AG08395 (cell line): ENCODE measurements at places on chromosomes 11 and 22.

DNA sequence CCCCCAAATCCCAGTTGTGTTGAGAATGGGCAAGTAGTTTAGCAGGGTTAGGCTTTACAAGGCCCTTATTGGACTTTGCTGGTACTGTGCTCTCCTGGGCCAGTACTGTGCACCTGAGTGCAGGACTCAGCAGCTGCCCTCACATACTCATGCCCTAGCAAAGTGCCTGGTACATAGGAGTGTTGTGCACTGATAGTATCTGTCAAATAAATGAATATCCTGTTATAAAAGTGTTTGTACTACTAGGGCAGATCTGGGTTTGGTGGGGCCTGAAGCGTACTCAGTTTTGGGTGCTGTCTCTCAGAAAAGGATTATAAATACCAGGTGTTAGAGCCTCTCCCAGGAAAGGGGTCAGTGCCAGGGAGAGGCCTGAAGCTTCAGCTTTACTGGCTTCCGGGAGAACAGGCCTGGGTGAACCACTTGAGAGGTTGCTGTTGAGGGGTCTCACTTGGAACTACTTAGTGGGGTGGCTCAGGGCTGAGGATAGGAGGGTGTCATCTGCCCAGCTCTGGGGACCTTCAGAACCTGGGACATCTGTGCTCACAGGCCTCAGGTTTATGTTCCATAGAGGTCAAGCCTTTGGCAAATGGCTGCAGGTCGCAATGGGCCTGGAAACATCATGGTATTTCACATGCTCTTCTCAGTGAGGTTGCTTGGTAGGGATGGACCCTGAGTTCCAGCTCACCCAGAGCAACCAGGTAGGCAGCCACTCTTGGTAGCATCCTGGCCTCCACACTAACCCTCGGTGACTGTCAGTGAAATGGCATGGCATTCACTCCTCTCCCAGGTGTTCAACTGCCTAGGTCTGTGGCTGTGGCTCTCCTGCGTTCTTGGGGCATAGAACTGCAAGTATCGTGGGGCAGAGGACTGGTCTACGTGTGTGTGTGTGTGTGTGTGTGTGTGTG is 106.1 kb downstream of the ZBTB16 start:
- no peak for DNase-seq

GRCh38 chr22:24592058-24592850 is 619 bp downstream of the LRRC75B start:
- peak; percentile 31 for DNase-seq

- DNase-seq, result no peak
These were observed 238.5 kb downstream of the METTL15 start for GRCh38 chr11:28346721-28347120.

GRCh38 chr22:47172771-47173534 is 410.5 kb downstream of the TBC1D22A start:
- DNase-seq, result no peak

DNA sequence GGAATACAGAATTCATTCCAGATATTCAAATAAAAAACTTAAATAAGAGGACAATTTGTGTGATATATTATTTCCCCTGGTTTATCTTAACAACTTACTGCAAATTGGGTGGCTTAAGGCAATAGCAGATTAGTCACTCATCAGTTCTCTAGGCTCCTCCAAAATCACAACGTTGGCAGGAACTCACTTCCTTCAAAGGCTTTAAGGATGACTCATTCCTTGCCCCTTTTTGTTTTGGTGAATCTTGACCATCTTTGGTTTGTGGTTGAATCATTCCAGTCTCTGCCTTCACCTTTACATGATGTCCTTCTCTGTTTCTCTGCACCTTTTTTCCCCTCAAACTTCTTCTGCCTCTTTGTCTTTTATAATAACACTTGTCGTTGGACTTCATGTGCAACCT is 3.4 kb downstream of the OR10AG1 start:
- no peak for DNase-seq

DNA sequence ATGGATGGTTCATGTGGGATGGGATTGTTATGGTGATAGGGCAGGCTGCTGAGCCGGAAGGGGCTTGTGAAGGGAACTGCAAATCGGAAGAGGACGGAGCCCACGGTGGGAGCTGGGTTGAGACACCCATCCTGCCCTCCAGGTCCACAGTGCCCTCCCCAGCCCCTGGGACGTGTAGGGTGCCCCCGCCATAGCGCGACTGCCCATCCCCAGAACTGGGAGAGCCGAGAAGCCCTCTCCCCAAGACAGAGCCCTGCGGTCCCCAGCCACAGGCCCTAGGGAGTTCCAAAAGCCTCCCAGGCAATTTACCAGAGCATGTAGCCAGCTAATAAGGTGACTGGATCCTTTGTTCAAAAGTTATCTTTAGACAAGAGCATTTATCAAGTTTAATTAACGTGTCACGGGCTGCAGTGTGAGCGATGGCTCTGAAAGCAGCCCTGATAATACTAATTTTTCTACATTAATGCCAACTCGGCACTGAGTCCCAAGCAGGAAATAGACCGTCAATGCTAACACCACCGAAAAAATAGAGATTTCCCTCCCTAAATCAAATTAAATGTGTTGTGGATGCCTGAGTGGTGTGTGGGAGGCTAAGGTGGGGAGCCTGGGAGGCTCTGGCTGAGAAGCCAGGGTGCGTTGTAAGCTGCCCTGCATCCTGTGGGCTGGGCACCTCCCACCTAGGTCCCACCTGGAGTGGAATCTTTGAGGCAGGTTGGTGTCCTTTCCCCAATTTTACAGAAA is 76.8 kb upstream of the RTL6 start:
- DNase-seq, result no peak

DNA sequence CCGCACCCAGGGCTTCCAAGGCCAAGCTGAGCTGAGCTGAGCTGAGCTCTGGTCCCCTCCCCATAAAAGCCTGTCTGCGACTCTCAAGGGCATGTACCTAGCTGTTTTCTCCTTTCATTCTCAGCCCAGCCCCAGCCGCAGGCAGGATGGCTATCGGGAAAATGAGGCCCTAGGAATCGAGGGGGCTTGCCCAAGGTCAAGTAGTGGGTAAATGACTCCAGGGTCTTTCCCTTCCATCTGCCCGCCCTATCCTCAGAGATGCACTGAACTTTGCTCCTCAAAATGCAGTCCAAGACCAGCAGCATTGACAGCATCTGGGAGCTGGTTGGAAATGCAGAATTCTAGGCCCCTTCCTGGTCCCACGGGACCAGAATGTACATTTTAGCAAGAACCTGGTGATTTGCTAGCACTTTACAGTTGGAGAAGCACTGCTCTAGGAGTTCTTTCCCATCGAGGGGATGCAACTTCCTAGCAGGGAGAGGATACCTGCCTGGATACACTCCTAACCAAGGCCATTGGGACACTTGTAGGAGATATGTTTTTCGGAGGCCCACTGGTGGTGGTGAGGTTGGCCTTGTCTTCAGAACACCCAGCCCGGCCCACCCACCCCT is 43.2 kb upstream of the ACCSL start:
- DNase-seq, result no peak

DNA sequence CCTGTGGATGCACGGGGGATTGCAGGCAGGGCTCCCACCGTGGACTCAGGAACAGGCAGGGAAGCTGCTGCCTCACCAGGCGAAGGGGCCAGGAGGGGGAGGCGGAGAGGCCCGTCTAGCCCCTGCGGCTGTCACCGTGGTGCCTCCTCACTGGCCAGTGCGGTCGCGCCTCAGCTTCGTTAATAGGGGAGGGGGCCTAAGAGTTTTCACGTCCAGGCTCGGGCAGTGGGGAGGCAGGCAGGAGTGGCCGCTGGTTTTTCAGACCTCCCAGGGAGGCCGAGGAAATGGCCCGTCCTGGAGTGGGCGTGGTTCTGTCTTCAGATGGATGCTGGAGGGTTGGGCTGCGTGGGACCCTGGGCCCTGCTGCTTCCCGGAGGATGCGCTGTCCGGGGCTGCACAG is 91.1 kb upstream of the B3GAT1 start:
- no peak for DNase-seq

GRCh38 chr11:2929531-2929949 is 320 bp upstream of the PHLDA2 start:
- peak; percentile 93 for DNase-seq

- DNase-seq, result no peak
These were observed 60.9 kb upstream of the LMO2 start for GRCh38 chr11:33952805-33953204.

DNA sequence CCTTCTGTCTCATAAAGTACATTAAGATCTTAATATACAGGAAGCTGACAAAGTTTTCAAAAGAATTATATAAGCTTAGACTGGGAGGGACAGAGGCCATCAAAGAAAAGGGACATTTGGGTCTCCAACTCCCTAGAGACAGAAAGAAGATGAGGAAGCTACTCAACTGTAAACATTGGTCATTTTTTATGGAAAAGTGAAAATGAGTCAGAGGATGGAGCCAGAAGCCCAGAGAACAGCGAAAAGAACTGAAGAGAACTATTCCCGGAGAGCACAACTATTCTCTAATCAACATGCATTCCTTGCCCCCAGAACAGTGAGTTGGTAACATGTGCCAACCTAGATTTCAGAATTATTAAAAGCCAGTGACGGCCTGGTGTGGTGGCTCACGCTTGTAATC is 779.3 kb downstream of the DLG2 start:
- no peak for DNase-seq

DNA sequence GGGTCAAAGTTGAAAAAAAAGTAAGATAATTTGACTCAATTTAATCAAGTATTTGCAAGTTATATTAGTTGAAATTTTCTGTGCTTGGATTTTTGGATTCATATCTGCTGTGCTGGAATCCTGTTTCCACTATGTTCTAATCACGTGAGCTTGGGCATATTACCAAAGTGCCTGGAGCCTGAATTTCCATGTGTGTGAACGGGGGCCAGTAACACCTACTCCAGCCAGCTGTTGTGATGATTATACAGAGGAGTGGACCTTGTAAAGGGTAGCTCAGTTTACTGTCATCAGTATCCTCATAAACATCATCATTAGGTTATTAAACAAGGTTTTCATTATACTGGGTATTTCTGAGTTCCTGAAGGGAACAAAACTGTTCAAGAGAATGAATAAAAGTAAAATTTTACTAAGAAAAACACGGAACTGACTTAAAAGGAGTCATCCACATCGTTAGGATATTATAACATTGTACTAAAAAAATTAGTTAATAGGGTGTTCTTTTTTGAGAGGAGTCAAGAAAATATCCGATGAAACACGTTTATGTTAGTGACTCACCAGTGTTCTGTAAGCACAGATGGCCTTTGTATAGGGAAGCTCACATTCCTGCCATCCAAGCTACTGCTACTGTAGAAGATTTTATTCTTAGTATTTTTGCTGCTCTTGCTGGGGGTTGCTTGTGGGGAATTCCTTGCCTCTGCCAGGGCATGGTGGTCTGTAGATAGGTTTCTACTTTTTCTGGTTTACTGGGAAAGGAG is 144.1 kb downstream of the ARHGAP42 start:
- peak; percentile 53 for DNase-seq

DNA sequence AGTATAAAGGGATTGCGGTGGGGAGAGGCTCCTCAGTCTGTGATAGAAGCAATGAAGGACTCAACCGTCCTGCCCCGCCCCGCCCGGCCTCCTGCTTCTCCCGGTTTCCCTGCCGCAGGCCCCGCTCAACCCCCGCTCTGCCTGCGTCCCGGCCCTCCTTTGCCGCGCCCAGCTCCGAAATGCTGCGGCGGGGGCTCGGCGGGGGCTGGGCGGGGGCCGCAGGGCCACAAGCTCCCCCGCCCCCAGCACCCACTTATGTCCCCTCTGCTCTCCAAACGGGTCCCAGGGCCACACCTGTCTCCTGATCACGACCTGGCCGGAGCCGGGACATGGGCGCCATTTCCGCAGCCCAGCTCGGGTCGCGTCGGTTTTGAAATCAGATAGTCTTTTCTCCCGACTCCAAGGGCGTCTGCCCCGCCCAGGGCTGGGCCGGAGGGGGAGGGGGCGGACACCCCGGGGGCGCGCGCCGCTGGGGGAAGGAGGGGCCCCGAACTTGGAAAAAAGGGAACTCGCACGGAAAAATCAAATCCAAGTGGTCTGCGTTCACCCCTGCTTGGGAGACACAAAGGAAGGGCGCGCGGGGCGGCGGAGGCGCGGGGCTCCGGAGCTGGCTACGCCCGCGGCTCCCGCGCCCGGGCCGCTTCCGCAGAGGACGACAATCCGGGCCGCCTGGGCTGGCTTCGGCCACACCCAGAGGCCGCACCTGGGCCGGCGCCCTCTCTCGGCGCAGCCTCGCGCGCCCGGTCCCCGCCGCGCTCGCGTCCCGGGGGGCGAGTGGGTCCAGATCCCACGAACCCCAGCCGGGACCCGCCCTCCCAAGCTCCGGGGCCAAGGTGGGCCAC is 70.6 kb upstream of the EP300 start:
- peak; percentile 60 for DNase-seq

GRCh38 chr11:11605181-11605580 is 16.6 kb downstream of the GALNT18 start:
- no peak for DNase-seq
